Epithelial cell of esophagus (primary cell): ENCODE measurements at places on chromosomes 11 and 22.

GRCh38 chr11:111302298-111302697 lies 4.0 kb downstream of the POU2AF3 start:
- DNase-seq = no peak

DNA sequence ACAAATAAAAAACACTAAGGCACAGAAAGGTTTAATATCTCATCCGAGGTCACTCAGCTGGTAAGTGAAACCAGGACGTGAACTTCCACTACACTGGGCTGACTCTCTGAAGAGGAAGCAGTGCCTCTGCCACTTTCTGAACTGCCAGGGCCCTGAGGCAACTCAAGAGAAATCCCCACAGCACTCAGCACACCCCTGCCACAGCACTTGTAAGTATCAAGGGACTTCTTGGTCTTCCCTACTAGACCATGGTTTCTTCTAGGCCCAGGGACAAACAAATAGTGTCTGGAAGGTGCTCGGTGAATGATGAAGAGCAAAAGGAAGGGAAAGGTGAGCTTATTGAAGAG lies 49.7 kb downstream of the RPL27A start:
- no peak for DNase-seq

DNA sequence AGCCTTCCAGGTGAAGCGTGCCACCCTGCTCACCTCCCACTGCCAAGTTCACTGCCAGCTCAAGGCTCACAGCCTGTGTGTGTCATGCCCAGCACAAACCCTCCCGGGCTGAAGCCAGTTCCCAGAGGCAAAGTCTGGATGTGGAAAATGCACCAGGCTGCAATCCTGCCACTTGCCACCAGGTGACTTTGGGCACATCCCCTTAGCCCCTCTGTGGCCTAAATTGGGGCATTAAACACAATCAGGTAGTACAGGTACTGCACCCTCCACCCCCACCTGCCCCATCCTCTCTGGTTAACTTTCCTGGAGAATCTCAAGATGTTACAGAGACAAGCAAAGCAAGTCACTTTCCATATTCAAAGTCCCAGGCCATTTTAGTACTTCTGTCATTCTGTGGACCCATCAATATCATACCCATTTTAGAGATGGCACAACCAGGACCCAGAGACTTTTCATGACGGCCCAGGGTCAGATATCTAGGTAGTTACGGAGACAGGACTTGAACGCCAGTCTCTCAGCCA lies 1.8 kb upstream of the RASD2 start:
- DNase-seq = peak; percentile 45

DNA sequence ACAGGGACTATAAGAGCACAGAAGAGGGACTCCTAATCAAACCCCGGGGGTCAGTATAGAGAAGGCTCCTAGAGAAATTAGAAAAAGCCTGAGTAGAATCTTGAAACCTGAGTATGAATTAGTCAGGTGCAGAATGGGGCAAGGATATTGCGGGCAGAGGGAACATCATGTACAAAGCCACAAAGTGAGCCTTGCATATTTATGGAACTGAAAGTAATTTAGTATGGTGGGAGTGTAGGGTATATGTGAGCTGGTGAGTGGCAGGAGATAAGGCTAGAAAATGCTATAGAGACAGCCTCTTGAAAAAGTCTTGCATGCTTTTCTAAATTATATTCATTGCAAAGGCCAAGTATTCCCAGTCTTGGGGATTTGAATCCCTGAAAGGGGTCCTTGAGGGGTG lies 93.7 kb downstream of the STIM1 start:
- DNase-seq = no peak

DNA sequence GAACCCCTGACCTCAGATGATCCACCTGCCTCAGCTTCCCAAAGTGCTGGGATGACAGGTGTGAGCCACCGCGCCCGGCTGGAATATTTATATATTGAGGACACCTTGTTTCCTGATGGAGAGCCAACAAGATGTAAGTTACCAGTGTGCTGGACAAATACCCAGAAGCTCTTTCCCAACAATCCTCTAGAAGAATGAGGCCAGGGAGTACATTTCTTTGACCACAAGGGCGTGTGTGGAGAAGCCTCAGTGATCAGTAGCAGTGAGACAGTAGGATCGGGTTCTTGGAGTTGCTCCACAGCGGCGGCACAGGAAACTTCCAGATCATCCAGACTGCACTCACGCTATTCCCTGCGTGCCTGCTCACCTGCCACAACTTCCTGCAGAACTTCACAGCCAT lies 10.3 kb upstream of the POLA2 start:
- no peak for DNase-seq

- no peak for DNase-seq
These were observed 193.6 kb downstream of the BUD13 start for GRCh38 chr11:116579031-116579653.

- no peak for DNase-seq
These were observed 1046.3 kb downstream of the BRD1 start for GRCh38 chr22:48781391-48781790.

DNA sequence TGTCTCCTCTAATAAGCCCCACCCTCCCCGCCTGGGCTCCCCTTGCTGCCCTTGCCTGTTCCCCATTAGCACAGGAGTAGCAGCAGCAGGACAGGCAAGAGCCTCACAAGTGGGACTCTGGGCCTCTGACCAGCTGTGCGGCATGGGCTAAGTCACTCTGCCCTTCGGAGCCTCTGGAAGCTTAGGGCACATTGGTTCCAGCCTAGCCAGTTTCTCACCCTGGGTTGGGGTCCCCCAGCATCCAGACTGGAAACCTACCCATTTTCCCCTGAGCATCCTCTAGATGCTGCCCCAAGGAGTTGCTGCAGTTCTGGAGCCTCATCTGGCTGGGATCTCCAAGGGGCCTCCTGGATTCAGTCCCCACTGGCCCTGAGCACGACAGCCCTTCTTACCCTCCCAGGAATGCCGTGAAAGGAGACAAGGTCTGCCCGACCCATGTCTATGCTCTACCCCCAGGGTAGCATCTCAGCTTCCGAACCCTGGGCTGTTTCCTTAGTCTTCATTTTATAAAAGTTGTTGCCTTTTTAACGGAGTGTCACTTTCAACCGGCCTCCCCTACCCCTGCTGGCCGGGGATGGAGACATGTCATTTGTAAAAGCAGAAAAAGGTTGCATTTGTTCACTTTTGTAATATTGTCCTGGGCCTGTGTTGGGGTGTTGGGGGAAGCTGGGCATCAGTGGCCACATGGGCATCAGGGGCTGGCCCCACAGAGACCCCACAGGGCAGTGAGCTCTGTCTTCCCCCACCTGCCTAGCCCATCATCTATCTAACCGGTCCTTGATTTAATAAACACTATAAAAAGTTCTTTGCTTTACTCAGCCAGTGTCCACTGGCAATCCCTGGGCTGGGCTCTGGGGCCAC lies 14.4 kb downstream of the TSKU start:
- no peak for DNase-seq

DNA sequence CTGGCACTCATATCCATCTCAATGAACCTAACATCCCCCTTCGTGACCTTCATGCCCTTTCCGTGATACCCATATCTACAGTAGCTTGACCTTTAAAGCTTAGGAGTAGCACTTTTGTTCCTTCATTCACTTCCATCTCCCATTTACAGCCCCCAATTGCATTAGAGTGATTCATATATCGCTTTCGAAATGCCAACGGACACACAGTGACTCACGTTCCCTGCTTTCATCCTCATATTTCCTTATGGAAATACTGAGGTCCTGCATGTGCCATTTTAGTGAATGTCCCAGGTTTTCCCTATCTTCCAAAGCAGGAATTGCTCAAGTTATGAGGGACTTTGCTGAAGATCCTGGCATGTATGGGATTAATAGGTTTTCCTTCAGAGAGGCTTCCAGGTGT lies 44.3 kb upstream of the CEP126 start:
- peak; percentile 83 for DNase-seq

GRCh38 chr11:10720881-10721376 lies 27.4 kb upstream of the IRAG1 start:
- no peak for DNase-seq

DNA sequence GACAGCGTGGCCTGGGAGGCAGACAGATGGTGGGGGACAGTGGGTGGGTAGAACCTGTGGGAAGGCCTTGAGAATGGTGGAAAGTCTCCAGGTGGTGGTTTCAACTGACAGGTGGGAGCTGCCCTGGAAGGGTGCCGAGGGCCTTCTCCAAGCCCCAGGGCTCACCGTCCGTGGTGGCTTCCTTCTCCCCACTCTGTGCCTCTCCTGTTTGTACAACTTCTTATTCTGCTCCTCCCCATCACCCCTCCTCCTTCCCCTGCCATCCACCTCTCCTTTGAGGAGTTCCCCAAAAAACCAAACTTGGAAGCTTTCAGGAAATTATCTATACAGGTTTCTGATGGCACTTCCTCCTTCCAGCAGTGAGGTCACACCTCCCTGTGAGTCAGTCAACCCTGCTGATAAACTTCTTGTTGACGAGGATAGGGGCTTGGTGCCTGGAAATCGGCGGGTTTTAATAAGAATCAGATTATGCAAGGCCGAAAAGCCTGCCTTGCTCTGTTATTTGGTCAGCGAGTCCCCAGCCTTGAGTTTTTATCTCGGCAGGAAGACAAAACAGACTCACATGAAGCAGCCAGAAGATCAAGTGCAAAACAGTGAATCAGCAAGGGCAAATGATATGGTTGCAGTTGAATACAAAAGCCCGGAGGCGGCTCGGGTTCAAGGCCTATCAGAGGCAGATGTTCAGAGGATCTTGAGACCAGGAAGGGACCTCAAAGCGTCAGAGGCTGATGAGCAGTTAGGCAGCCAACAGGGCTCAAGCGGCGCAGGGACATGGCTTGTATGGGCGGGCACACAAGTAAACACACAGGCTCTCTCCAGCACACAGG lies 9.5 kb upstream of the ST3GAL4 start:
- DNase-seq = peak; percentile 67

GRCh38 chr11:111387363-111387762 lies 8.3 kb upstream of the POU2AF1 start:
- DNase-seq = no peak

- DNase-seq = no peak
These were observed 677 bp downstream of the DYNC2H1 start for GRCh38 chr11:103109818-103110388.

DNA sequence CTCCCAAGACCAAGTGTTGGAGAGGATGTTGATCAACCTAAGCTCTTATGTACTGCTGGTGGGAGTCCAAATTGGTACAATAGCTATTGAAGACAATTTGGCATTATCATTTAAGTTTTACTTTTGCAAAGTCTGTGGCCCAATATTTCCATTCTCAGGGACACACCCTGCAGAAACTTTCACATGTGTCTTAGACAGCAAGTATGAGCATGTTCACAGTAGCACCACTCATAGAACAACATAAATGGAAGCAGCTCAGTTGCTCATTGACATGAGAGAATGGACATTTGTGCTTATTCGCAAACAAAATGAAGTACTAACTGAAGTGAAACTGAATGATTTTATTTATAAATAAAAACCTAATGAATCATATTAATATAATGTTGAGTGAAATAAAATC lies 135.5 kb downstream of the NOX4 start:
- DNase-seq = peak; percentile 86

DNA sequence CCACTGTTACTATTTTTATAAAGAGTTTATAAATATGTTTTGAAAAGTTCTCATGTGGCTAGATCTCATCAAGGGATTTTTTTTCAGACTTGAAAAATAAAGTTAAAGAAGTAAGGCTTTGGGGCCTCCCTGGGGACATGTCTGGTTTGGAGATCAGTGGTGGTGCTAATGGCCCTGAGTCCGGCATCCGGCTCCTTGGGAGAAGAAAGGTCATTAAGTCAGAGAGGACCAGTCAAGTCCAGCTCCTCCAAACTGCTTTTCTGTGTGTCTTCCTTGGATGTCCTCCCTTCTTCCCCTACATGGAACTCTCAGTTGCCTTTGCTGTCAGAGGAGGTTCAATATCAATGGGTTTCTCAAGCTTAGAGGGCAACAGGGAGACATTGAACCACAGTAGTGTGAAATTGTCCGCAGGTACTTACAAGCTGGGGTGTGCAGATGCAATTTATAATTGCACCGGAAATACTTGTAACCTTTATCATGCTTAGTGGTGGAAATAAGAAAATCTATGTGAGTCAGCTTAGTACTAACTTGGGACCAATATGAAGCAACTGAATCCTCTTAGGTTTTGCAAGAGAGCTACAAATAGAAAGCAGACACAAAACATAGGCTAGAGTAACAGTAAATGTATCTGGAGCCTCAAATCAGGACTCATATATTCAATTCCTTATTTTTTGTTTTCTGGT lies 144.3 kb downstream of the TEAD1 start:
- peak; percentile 85 for DNase-seq

- DNase-seq = no peak
These were observed 31.2 kb downstream of the TREH start for GRCh38 chr11:118648291-118648690.

- no peak for DNase-seq
These were observed 34.2 kb downstream of the TBC1D22A start for GRCh38 chr22:46796566-46797195.

DNA sequence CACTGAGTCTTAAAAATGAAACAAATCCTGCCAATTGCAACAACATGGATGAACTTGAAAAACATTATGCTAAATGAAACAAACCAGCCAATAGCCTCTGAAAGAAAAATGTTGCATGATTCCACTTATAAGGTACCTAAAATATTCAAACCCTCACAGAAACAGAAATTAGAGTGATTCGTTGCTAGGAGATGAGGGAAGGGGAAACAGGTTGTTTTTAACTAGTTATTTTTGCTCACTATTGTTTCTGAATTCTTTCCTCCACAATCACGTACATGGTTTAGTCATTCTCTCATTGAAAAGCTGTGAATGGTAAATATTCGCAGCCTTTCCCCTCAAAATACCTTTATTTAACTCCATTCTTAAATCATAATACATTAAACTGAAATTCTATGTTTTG lies 14.0 kb upstream of the TYR start:
- DNase-seq = no peak

- peak; percentile 38 for DNase-seq
These were observed 7.3 kb upstream of the PDE2A start for GRCh38 chr11:72681226-72682153.

DNA sequence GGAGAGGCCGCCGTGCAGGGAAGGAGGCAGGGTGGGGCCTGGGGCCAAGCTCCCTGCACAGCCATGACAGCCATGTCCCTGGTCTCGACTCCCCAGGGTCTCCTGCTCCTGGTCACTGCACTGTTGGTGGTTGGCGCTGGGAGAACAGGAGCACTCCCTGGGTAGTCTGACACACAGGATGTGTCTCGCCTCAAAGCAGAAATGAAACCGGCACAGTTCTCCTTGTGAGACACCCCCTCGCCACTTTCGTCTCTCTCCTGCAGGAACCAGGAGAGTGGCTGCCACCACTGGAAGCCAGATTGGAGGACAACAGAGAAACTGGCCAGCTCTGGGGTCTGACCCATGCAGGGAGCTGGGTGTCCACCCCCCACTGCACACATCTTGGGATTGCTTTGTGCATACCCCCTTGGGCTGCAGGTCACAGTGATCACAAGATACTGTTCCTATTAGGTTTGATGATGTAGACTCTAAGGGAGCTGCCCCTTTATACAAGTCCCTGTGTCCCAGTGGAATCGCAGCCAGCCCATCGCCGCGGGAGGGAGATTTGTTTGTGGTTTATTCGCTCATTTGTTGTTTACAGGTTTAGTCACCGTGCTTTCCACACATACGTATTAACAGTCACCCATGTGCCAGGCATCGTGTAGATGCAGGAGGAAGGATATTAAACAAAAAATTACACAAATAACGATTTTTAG lies 27.0 kb upstream of the YWHAH start:
- no peak for DNase-seq
